ENCODE measurements at places on chromosomes 12 and 14. TPM values are rescaled to one million over a fixed set of nuclear protein-coding genes. Genes with fewer than 3 reads are reported as not detected.

DNA sequence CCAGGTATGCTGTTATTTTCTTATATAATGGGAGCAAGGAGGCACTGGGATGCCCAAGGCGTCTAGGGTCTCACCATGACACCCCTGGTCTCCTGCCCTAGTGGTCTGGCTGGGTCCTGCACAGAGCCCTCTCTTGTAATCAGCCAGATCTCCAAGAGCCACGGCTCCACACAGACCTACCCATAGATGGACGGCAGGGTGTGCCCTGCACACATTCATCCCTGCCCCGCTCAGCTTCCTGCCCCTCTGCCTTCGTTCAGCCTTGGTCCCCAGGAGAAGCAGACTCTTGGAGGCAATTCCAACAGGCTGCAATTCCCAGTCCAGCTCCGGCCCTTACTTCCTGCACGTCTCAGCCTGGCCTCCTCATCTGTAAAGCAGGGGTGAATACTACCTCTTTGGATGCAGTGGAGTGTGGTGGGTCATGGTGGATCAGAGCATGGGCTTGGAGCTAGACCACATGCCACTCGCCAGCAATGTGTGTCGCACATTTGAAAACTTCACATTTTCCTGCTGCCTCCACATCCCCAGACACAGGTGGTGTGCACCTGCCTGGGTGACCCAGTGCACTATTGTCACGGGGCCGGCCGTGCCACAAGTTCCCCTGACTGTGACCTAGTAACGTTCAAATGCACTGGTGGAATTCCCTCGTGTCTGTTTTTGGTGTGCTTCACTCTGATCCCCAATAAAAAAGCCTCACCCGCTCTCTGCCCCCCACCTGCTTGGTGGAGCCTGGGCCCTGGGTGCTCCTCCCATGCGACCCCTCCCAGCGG is 171.1 kb upstream of the PRMT8 start:
- DNase-seq: no peak

GRCh38 chr14:87894920-87895319 is 98.1 kb downstream of the GALC start:
- no peak for DNase-seq

- no peak for DNase-seq
These were observed 39.1 kb upstream of the PNMA1 start for GRCh38 chr14:73753124-73753886.

- no peak for DNase-seq
These were observed 2.2 kb downstream of the SSTR1 start for GRCh38 chr14:38209572-38210557.

- no peak for DNase-seq
These were observed 171.9 kb upstream of the DIO2 start for GRCh38 chr14:80383223-80383622.

The CHFR gene
- total RNA-seq: 27.0 TPM

The CELA1 gene
- not detected for total RNA-seq
